D721Med (cell line): ENCODE measurements at places on chromosomes 11 and 22.

- no peak for DNase-seq
Measured at GRCh38 chr11:63494975-63495374, 4.0 kb upstream of the PLAAT5 start.

DNA sequence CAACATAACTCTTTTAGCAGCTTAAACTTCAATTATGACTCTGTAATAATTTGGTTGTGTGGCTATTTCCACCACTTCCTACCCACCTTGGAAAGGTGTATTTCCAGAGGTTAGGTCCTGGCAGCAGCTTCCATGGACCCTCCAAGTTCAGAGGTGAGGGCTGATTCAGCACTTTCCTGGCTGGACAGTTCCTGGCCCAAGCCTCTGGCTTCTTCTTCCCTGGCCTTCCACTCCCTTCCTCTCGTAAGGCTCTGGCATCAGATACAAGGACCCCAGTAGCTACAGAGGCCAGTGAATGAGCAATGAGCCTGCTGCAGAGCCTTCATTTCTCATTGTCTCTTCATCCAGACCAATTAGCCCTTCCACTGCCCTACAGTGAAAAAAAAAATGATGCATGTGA, 98.1 kb upstream of the KIRREL3 start:
- no peak for DNase-seq

DNA sequence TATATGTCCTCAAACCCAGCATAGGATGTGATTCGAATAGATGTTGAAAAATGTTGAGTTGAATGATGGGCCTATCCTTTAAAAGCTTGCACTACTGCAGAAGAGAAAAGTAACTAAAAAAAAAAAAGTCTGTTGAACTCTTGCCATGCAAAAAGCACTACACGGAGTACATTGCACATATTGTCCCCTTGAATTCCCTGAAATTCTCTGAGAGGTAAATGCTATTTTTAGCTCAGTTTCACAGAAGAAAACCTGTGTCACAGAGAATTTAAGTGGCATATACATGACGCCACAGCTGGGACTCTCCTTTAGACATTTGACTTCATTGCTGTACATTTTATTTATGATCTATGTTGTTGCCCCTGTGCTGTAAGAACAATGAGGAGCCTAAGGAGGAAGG, 583.8 kb downstream of the SOX6 start:
- no peak for DNase-seq

DNA sequence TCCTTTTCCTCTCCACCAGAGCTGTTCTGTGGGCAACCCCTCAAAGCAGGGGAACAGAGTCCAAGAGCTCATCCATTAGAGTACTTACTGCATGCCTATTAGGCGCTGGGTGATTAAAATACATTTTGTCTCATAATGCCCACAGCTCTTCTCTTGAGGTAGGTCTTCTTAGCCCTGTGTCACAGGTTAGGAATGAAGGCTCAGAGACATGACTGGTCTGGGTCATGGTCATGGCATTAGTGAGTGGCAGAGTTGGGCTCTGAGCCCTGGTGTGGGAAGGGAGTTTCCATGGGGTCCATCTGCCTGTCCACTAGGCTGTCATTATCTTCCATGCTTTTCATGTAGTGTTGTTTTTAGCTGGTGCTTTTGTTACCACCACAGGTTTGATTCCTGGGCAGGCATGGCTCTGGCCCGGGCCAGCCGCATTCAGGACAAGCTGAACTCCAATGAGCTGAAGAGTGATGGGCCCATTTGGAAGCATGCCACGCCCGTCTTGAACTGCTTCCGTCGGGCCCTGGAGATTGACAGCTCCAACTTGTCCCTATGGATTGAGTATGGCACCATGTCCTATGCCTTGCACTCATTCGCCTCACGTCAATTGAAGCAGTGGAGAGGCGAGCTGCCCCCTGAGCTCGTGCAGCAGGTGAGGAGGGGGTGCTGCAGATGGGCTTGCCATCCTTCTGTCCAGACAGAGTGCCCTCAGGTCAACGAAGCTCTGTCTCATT, 76.1 kb downstream of the CABIN1 start:
- DNase-seq = no peak

- peak; percentile 80 for DNase-seq
Measured at GRCh38 chr11:119316729-119317591, at the start of gene MCAM. Gene MCAM (minus strand): TSS chr11:119317130. CDS start chr11:119317101, 29 bp downstream.

DNA sequence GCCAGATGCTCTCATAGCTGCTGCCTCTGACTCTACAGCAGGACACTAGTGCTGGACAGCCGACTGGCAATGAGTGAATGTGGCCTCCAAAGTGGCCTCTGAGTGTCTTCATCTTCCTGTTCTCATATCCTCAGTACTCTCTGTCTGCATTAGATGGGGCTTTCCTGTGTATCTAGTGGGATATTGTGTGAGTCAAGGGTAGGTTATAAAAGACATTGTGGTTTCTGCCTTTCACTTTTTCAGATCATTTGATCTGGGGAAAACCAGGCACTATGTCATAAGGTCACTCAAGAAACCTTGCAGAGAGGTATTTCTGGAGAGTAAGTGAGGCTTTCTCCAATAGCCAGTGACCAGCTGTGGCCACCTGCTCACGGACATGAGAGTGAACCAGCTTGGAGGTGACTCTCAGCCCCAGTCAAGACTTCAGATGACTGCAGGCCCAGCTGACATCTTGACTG, 333.6 kb upstream of the NCAM1 start:
- DNase-seq = no peak

- DNase-seq = no peak
Measured at GRCh38 chr11:27254744-27255446, 108.1 kb downstream of the CCDC34 start.
